ENCODE measurements at places on chromosomes 3 and 15.
A peak's percentile ranks its signal among the peaks of the same experiment; 100 is the strongest.

DNA sequence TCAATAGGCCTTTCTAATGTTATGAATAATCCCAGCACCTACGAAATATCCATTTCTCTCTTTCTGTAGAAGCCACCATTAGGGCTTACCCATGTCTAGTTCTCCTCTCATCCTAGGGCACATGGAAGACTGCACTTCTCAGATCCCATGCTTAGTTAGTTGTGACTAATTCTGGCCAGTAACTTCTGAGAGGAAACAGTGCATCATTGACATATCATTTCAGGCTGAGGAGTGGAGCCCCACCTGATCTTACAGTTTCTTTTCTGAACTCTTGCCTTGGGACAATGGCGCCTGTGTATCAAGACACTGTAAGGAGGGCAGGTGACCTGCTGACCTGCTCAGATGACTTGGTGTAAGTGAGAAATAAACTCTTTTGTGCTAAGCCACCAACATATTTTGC is 39.4 kb upstream of the TBL1XR1 start:
- no peak for DNase-seq

DNA sequence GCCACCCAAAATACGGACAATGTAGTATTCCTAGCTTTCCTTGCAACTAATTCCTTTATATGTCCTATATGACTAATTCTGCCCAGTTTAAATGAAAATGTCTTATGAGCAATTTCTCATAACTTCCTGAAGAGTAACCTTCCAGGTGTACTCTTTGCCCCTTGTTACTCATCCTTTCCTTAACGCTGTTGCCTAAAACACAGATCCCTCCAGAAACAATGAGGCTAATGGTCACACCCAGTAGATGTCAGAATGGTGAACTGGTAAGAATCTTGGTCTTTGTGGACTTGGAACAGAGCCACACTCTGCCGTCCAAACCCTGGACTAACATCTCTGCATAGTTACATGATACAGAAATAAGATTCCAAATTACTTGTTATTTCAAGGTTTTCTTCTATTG is 497.9 kb downstream of the IGSF11 start:
- no peak for DNase-seq

GRCh38 chr15:70189826-70190695 is 92.3 kb upstream of the TLE3 start:
- DNase-seq: no peak

GRCh38 chr15:82177291-82178010 is 85.1 kb downstream of the EFL1 start:
- no peak for DNase-seq

- no peak for DNase-seq
These were observed 11.7 kb upstream of the CP start for GRCh38 chr3:149233323-149233722.

GRCh38 chr3:123634149-123635051 is 49.5 kb upstream of the HACD2 start:
- DNase-seq: no peak

GRCh38 chr15:90412356-90413194 is 24.5 kb downstream of the IQGAP1 start:
- peak; percentile 79 for DNase-seq

DNA sequence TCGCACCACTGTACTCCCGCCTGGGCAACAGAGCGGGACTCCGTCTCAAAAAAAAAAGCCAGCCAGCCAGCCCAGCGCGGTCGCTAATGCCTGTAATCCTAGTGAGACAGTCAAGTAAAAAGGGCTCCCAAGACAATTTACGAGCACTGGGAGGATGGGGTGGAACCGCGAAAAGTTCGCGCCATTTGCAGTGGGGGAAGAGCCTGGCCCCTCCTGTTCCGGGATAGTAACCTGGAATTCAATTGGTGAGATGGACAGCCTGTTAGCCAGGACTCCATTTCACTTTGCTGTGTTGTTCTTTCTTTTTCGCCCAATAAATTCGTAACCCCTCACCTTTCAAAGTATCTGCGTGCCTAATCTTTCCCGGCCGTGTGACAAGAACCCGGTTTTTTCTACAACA is 19.5 kb downstream of the SLC4A7 start:
- no peak for DNase-seq

- no peak for DNase-seq
These were observed 542 bp downstream of the INKA1 start for GRCh38 chr3:49803465-49804140.

DNA sequence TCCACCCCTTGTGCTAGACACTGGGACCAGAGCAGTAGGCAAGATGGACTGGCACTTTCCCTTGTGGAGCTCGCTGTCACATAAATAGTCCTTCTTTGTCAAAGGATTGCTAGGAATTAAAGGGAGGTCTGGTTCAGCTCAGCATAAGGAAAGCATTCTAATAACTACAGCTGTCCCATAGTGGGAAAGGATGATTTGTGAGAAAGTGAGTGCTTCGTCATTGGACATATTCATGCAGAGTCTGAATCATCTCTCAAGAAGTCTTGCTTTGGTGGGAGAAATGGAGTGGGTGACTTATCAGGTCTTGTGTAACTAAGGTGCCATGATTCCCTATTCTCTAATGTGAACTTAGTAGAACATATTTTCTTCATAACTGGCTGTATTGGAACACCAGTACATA is 14.7 kb downstream of the PPARG start:
- no peak for DNase-seq

- no peak for DNase-seq
These were observed 69.6 kb upstream of the COL8A1 start for GRCh38 chr3:99568663-99569335.

DNA sequence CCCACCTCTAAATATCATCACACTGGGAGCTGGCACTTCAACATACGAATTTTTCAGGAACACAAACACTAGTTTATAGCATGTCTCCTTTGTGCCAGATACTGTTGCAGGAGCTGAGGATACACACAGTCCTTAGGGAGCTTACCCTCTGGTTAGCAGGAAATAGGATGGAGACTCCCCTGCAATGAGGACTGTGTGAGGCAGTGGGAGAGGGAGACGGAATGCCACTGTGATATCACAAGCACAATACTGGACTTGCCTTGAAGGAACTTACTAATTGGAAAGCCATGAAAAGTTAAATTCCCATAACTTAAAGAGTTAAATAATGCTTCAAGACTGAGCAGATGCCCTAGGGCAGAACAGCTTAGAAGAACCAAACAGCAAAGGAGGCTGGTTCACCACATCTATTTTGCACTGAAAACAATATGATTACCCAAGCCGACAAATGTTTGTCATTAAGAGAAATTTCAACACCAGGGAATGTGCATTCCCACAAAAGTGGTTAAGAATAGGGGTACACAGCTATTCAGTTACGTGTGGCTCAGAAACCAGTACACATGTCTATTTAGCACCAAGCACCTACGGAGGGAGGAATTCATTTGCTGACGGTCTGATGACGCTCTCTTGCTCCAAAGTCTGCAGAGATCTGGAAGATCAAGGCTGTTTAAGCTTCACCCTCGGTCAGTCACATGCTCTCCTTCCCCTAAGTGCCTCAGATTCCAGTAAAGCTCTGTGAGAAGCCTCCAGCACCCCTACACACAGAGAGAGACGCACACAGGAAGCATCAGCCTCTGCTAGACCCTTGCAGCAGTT is 5.2 kb downstream of the TBC1D2B start:
- no peak for DNase-seq

DNA sequence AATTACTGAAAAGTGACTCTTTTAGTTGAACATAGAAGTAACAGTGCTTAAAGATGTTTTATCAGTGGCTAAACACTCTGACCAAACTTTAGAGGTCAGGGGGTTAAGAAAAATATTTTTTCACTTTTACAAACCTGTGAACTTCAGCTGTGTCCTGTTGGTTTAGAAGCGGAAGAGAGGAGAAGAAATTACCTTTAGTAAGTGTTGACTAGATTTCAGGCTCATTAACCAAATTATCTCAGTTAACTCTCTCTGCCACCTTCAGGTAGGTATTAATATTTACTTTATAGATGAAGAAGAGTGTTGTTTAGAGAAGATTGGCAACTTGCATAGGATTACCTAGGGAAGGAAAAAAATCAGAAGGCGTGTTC is 151.9 kb upstream of the CMC1 start:
- DNase-seq: no peak

DNA sequence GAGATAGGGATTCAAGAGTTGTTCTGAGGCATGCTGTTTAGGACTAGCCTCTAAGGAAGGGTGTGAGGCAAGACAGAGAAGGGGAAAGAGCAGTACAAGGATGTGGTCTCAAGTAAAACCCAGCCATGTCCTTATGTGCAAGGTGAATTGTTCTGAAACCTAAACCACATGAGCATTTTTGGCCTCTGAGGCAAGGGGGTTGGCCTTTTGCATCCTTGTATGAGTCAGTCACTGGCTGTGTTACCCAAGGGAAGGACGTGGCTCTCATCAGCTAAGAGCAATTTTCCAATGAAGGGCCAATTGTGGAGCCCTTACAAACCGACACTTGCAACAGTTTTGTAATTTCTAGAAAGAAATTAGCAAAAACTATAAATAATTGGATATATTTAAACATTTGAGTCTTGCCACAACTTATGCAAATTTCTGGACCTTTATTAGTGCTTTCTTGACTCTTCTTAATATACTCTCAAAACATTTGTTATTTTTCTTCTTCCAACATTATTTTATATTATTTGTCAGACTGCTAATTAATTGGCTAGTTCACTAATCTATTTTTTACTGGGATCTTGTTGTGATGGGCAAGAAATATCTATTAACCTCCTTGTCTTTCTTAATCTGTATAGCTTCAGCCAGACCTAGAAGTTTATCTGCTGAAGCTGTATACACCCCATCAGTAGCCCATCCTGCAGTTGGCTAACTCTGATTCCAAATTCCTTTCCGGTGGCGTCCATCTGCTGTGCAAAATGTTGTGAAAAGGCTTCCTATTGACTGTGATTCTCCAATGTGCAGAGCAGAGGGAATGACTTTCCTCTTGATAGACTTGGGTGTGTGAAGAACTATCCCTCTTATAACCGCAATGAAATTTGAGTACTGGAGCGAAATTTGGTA is 97.7 kb upstream of the P2RY1 start:
- DNase-seq: peak; percentile 81

GRCh38 chr15:24067733-24068501 is 380.8 kb upstream of the NDN start:
- DNase-seq: no peak

DNA sequence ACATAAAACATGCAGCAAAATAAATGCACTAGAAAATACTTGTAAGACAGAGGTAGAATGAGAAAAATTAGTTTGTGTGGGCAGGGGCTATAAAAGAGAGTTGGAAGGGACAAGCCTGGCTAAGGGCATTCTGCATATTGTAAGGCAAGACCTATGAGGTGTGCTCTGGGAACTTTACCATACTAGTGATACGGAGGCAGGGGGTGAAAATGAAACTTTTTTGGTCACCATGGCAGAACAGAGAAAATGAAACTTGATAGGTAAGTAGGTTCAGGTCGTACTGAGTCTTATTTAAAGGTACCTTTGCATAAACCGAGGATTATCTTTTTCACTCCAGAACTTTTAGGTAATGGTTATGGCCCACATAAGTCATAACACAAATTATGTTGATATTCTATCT is 74.7 kb upstream of the ACKR4 start:
- no peak for DNase-seq

DNA sequence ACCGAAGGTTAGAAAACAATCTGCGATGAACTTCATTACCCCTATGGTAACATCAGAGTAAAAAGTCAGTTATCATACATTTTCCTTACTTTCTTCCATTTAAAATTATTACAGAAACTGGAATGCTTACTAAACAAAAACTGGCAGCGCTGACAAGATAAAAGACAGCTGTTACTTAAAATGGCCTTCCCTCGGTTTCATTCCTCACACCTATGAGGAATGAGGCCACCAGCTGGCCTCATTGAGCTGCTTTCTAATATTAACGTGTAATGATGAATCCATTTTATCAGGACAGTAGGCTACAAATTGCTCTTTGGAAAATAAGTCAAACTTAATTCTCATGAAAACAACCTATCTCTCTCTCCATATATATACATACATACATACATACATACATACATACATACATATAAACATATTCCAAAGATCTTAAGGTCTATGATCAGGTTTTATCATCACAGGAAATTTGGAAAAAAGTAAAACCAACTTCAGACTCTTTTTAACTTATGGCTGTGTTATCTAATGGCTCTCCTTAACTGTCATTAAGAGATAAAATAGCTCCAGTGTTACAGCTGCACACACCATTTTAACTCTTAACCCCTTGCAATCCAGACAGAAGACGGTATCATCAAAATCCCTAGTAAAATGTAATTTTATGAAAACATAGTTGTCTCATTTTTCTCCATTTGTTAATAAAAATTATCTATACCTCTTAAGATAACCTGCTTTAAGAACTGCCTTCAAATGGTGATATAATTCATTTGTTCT is 5.2 kb downstream of the CCNL1 start:
- DNase-seq: no peak

- DNase-seq: no peak
These were observed 78.9 kb upstream of the ZNF280D start for GRCh38 chr15:56812221-56812620.

GRCh38 chr3:129619726-129620162 is 13.3 kb upstream of the PLXND1 start:
- no peak for DNase-seq

DNA sequence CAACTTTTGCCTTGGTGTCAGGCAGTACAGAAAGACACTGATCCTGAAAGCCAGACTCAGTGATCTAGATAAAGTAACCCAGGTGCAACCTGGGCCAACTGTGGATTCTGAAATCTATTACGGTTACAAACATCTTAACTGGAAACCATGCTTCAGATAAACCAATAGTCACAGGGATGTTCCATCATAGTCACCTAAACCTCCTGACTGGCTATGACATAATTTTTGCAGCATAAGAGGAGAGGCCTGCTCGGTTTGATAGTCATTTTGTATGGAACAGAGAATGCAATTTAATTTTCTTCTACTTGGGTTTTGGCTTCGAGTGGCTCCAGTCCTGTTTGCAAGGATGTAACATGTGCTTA is 3.7 kb downstream of the SLCO3A1 start:
- DNase-seq: no peak

DNA sequence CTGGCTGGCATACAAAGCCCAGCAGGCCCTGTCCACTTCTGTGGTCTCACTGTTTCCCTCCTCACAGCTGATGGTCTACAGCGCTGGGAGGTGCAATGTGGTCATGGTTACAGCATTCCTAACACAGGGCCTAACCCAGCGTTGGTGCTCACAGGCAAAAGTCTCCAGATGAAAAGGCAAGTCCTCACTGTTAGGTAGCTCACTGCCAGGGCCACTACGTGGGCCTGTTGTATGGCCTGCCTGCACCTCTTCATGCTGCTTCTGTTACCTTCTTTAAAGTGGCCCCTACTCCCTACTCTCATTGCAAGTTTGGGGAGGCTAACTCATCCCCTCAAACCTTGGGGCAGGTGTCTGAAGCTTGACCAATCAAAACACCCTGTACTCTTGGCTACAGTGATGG is 31.3 kb downstream of the CCDC13 start:
- no peak for DNase-seq

GRCh38 chr15:100394736-100395440 is 53.1 kb upstream of the ADAMTS17 start:
- DNase-seq: no peak
